ENCODE measurements at places on chromosomes 16 and 17. TPM values are rescaled to one million over a fixed set of nuclear protein-coding genes. Genes with fewer than 3 reads are reported as not detected.

- no peak overlapping the region for H3K4me3 ChIP-seq
- H3K27me3 ChIP-seq: peaks cover 16% of the 10 kb centered on the region
- no peaks in the 10 kb centered on the region for H3K4me1 ChIP-seq
- no peaks in the 10 kb centered on the region for H3K36me3 ChIP-seq
- no peak overlapping the region for H3K27ac ChIP-seq
Measured at GRCh38 chr17:72236980-72237633, 116.3 kb downstream of the SOX9 start.

MYO15B gene
- 5.8 TPM for total RNA-seq

TBC1D3I gene
- not detected for total RNA-seq

- peaks cover 59% of the 10 kb centered on the region for H3K27me3 ChIP-seq
- H3K36me3 ChIP-seq: no peaks in the 10 kb centered on the region
- peak; percentile 42 for DNase-seq
- no peak overlapping the region for H3K27ac ChIP-seq
Measured at GRCh38 chr17:76075364-76076145, 974 bp downstream of the GALR2 start.

DNA sequence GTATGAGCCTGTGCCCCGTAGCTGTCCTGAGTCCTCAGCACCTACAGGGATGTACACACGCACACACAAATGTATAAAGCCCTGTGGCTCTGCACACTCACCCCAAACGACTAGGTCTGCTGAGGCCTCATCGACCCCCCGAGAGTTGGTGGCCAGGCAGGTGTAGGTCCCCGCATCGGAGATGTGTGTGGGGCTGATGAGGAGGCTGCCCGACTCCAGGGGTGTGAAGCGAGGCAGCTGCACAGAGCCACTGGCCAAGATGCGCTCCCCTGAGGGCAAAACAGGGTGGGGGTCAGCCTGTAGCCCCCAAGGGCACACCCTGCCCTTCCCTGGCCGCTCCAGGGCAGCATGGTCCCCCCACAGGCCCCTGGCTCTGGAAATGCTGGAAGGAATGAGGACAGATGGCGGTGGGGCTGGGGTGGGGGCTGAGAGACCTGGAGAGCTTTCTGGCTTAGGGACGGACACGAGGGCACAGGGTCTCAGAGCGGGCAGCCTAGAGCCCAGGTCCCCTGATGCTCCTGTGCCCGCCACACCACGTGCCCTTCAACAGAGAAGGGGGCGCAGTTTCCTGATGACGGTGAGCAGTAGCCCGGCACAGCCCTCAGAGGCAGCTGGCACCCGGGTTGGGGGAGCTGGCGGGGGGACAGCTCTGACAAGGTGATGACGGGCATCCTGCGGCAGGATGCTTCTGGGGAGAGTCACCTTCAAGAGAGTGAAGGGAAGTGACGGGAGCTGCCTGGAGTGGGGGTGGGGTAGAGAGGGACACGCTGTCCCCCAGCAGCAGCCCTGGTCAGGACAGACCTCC is 119.8 kb upstream of the CDC42EP4 start:
- 0 out of 2 replicates have a peak, but pooled peaks cover 9% of the 10 kb centered on the region for H3K27me3 ChIP-seq
- no peaks in the 10 kb centered on the region for H3K4me1 ChIP-seq
- no peak for DNase-seq
- H3K4me3 ChIP-seq: no peak overlapping the region
- no peaks in the 10 kb centered on the region for H3K36me3 ChIP-seq

TP53TG3B gene
- not detected for total RNA-seq

- H3K4me3 ChIP-seq: no peak overlapping the region
- H3K27ac ChIP-seq: no peak overlapping the region
- no peak for DNase-seq
- H3K36me3 ChIP-seq: no peaks in the 10 kb centered on the region
- no peaks in the 10 kb centered on the region for H3K4me1 ChIP-seq
Measured at GRCh38 chr16:89089120-89089519, 4.5 kb upstream of the ACSF3 start.

DNA sequence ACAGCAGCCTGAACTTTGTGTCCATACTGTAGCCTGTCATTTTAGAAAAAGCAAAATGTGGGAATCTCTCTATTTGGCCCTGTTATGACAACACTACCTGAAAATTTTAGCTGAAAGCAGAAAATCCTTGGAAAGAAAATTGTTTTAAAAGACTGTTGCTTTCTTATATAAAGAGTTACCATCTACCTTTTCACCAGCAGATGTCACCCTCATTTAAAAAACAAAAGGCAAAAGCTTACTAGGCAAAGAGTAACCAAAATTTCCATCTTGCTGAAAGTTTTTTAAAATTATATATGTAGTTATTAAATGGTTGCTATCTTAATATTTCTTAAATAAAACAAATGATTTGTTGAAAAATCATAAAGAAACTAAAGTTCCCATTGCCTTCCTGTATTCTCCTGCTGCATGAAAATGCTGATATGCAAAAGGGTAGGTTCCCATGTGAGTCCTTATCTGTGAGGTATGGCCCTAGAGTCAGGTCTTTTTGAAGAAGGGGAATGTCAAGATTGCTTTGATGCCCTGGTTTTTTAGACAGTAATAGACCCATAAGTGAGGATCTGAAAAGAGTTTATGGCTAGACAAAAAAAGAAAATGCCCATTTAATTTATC is 61.0 kb downstream of the TNRC6C start:
- H3K27ac ChIP-seq: no peak overlapping the region
- H3K4me1 ChIP-seq: peaks cover 20% of the 10 kb centered on the region
- DNase-seq: peak; percentile 58
- no peaks in the 10 kb centered on the region for H3K27me3 ChIP-seq

RASL10B gene
- 0.76 TPM for total RNA-seq

DNA sequence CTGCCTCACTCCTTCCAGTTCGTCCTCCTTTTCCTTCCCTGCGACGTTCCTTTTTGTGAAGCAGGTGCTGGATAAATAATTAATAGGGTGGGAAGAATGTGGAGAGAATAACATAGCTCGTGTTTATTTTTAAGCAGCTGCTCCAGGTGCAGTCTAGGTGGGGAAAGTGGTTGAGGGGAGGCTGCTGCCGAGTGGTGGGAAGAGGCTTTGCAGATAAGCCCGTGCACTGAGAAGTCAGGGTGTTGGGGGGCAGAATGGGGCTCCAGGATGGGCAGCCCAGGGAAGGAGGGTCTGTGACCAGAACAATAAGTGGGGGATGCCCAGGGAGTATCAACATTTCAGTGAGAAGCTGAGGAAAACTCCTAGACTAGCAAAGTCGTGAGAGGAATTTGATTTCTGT is 300.5 kb downstream of the CPPED1 start:
- H3K4me1 ChIP-seq: peaks cover 3% of the 10 kb centered on the region
- H3K4me3 ChIP-seq: no peak overlapping the region
- no peak overlapping the region for H3K27ac ChIP-seq
- no peaks in the 10 kb centered on the region for H3K27me3 ChIP-seq

DNA sequence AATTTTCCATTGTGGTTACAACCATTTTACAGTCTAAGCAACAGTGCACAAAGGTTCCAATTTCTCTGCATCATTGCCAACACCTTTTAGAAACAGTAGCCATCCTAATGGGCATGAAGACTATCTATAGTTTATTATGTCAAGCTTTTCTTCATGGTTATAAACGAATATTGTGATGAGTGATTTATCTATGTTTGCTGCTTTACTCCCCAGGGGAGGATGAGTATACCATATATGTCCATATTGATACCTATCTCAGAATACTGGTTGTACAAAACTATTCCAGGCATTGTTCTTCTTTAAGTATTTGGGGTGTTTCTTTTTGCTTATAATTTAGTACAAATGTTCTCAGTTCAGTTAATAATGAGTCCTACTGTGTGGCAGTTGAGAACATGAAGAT is 98.3 kb downstream of the PRKCA start:
- no peak overlapping the region for H3K4me3 ChIP-seq
- H3K27me3 ChIP-seq: no peaks in the 10 kb centered on the region
- no peaks in the 10 kb centered on the region for H3K36me3 ChIP-seq
- no peak for DNase-seq

GRCh38 chr16:27671410-27671809 is 121.5 kb downstream of the KATNIP start:
- DNase-seq: no peak
- no peak overlapping the region for H3K4me3 ChIP-seq
- H3K4me1 ChIP-seq: peaks cover 4% of the 10 kb centered on the region
- no peak overlapping the region for H3K27ac ChIP-seq

PRSS22 gene
- not detected for total RNA-seq

GRCh38 chr17:66310528-66311148 is 8.2 kb downstream of the PRKCA start:
- H3K27me3 ChIP-seq: no peaks in the 10 kb centered on the region
- no peak overlapping the region for H3K27ac ChIP-seq
- H3K36me3 ChIP-seq: peaks cover 24% of the 10 kb centered on the region
- peaks cover 14% of the 10 kb centered on the region for H3K4me1 ChIP-seq
- no peak for DNase-seq
- no peak overlapping the region for H3K4me3 ChIP-seq

GRCh38 chr17:81720267-81721071 is 8.4 kb downstream of the SLC25A10 start:
- H3K27me3 ChIP-seq: 0 out of 2 replicates have a peak, but pooled peaks cover 4% of the 10 kb centered on the region
- no peak for DNase-seq
- no peaks in the 10 kb centered on the region for H3K36me3 ChIP-seq
- H3K4me1 ChIP-seq: no peaks in the 10 kb centered on the region
- H3K27ac ChIP-seq: no peak overlapping the region

DNA sequence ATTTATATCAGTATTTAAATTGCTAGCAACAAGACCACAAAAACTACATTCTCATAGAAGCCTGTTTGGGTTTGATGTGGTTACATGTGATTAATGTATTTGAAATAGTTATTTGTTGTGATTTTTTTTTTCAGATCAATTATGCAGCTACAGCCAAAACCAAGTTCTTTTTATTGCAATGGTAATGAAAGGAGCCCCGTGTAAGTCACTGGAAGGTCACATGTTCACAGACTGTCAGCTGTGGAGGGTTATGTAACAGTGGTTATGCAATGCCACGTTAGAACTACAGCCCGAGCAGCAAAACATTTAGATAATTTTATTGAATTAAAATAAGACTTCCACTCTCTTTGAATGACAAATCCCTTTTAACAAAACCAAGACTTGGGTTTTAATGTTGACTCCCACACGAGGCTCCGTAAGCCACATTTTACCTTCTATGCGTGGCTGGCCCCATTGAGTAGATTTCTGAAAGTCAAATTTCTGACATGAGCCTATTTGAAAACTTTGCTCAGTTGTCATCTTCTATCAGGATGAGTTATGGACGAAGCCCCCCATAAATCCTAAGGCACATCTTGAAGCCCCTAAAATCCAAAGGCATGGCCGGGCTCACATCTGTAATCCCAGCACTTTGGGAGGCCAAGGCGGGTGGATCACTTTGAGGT is 41.8 kb upstream of the SEC14L1 start:
- DNase-seq: peak; percentile 86
- no peaks in the 10 kb centered on the region for H3K27me3 ChIP-seq
- H3K4me1 ChIP-seq: peaks cover 24% of the 10 kb centered on the region
- peak overlapping the region; percentile 50 for H3K27ac ChIP-seq
- peaks cover 6% of the 10 kb centered on the region for H3K36me3 ChIP-seq

DNA sequence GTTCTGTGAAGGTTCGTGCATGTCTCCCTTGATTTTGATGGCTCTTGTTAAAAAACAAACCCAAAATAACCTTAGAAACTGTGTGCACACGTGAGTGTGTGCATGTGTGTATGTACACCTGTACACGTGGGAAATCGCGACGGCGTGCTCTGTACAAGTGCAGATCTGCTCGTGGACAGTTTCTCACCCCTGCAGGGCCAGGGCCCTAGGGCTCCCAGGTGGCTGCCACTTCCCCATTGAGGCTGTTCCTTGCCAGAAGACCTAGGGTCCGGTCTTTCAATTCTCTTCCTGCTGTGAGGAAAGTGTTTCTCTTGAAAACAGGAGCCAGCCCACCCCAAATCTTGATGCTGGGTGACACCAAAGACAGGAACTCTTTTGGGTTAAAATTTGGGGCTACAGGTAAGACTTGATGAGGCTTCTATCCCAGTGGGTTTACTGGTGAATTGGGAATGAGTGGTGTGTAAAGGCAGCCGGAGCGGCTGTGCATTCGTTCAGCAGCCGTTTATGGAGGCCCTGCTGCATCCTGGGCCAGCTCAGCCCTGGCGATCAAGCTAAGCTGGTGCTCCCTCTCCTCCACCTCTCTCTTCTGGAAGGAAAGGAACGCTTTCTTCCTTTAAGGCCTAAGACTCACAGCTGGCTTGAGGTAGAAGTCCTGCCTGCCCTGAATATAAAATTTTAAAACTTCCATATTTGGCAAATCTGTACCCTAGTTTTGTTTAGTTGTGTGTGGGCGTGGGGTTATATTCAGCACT is 137.9 kb downstream of the CLEC16A start:
- no peaks in the 10 kb centered on the region for H3K36me3 ChIP-seq
- H3K27ac ChIP-seq: no peak overlapping the region
- peaks cover 48% of the 10 kb centered on the region for H3K4me1 ChIP-seq

GRCh38 chr17:30312226-30312625 is 20.5 kb upstream of the BLMH start:
- DNase-seq: no peak
- H3K36me3 ChIP-seq: no peaks in the 10 kb centered on the region
- no peak overlapping the region for H3K27ac ChIP-seq
- no peaks in the 10 kb centered on the region for H3K4me1 ChIP-seq
- H3K4me3 ChIP-seq: no peak overlapping the region

OSGIN1 gene
- 1.1 TPM for total RNA-seq

GRCh38 chr16:5605404-5605803 is 507.8 kb upstream of the EEF2KMT start:
- H3K27me3 ChIP-seq: no peaks in the 10 kb centered on the region
- H3K27ac ChIP-seq: no peak overlapping the region
- H3K4me1 ChIP-seq: no peaks in the 10 kb centered on the region
- H3K36me3 ChIP-seq: no peaks in the 10 kb centered on the region
- DNase-seq: no peak

- 0 out of 2 replicates have a peak overlapping the region, but pooled peaks have one; percentile 79 for H3K4me3 ChIP-seq
- DNase-seq: peak; percentile 50
- no peaks in the 10 kb centered on the region for H3K27me3 ChIP-seq
- no peaks in the 10 kb centered on the region for H3K36me3 ChIP-seq
- H3K27ac ChIP-seq: no peak overlapping the region
- peaks cover 9% of the 10 kb centered on the region for H3K4me1 ChIP-seq
Measured at GRCh38 chr16:3122926-3123570, 10.7 kb downstream of the ZNF205 start.

KCNJ12 gene
- 1.0 TPM for total RNA-seq

DNA sequence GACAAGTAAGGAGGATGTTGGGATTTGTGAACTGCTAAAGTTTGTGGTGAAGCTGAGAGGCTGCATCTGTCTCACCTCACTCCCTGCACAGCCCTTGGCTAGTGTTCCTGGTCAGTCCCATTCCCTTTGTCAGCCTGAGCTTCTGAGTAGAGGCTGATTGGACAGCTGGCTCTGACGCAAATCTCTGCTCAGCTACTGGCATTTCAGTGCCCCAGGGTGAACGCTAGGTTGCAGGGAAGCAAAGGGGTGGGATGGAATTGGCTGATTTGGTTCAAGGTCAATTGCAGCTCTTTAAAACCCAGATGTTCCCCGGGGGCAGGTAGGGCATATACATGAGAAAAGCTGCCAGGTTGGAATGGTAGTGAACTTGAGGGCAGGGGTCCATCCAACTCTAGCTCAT is 23.1 kb upstream of the CNOT1 start:
- H3K4me3 ChIP-seq: no peak overlapping the region
- no peaks in the 10 kb centered on the region for H3K36me3 ChIP-seq
- DNase-seq: peak; percentile 48
- 0 out of 2 replicates have a peak, but pooled peaks cover 3% of the 10 kb centered on the region for H3K4me1 ChIP-seq
- H3K27me3 ChIP-seq: no peaks in the 10 kb centered on the region
- H3K27ac ChIP-seq: no peak overlapping the region

Data from GM23248 (cell line).